Suprapubic skin (tissue), 4 donors: ENCODE measurements at places on chromosomes 2 and 18.

GRCh38 chr2:24343225-24343882 is 17.0 kb downstream of the ITSN2 start:
- DNase-seq: no peak

- DNase-seq: no peak
Measured at GRCh38 chr2:9973690-9974089, 22.2 kb downstream of the GRHL1 start.

DNA sequence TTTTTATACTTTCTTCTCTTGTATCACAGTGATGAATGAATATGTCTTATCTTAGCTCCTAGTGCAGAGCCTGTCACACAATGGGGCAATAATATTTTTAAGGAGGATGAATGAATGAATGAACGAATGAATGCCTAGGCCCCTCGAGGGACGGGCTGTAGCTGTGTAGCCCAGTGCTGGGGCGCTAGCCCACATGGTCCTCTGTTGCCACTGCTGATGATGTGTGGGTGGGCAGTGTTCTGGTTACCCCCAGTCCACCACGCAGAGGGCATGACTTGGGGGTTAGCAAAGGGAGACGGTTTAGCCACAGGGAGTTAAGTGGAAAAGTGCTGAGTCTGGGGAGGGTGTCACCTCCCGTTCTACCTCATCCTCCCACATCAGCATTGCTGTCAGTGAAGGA is 134.2 kb downstream of the SMAD7 start:
- DNase-seq: peak; percentile 26

- DNase-seq: no peak
Measured at GRCh38 chr2:176997074-176997791, 215.4 kb upstream of the HNRNPA3 start.

DNA sequence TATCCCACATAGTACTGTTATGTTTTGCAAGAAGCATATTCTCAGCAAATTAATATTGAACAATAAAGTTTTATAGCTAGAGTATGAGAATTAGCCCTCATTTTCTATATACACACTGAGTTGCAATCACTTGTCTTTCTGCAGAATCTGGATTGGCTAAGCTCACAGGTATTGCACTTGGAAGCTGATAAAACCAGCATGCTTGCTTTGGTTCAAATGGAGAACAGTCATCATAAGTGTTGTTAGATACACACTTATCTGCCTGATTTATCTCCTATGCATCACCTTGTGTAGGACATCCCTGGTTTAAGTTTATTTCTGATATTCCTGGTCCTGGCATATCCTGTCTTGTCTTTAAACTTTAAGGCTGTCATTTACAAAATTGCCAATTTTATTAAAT is 38.0 kb upstream of the CYP20A1 start:
- no peak for DNase-seq

DNA sequence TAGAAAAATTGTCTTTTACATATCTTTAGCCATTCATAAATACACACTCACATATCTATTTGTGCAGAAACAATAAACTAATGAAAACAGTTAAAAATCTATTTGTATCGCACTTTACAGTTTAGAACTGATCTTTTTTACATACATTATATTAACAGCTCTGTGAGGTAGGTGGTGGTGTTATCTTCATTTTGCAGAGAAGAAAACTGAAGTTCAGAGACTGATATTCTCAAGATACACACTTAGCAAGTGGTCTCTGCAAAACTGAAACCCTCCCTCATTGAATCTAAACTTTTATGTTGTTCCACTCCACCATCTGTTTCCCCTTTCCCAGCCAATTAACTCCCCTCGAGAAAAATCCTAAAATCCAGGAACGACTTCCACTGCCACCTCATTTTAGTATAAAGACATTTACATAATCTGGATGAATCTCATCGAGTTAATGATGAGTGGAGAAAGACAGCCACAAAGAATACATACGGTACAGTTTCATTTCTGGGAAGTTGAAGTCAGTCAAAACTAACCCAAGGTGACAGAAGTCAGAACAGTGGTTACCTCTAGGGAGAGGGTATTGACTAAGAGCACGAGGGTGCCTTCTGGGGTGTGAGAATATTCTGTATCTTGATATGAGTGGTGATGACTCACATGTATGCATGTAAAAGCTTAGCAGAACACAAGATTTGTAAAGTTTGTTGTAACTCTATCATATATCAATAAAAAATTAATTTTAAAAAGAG is 524.2 kb upstream of the TCF4 start:
- no peak for DNase-seq
